NCI-H1694 treated with DMSO at 0.1 percent for 48 hours (cell line): ENCODE measurements at places on chromosomes 2 and 18.

GRCh38 chr2:36565712-36566111 lies 32.3 kb downstream of the FEZ2 start:
- no peak for DNase-seq

- no peak for DNase-seq
Measured at GRCh38 chr2:118661179-118661578, 186.3 kb downstream of the EN1 start.

- no peak for DNase-seq
Measured at GRCh38 chr18:77360315-77361190, 110.9 kb downstream of the GALR1 start.

GRCh38 chr2:190069936-190070696 lies 7.6 kb upstream of the MSTN start:
- DNase-seq, result peak; percentile 73

GRCh38 chr2:84126530-84126929 lies 332.6 kb downstream of the SUCLG1 start:
- DNase-seq, result no peak

GRCh38 chr2:216606551-216607276 lies 26.5 kb upstream of the IGFBP2 start:
- DNase-seq, result no peak

- DNase-seq, result no peak
Measured at GRCh38 chr2:193988784-193989183, 1668.2 kb upstream of the SLC39A10 start.

DNA sequence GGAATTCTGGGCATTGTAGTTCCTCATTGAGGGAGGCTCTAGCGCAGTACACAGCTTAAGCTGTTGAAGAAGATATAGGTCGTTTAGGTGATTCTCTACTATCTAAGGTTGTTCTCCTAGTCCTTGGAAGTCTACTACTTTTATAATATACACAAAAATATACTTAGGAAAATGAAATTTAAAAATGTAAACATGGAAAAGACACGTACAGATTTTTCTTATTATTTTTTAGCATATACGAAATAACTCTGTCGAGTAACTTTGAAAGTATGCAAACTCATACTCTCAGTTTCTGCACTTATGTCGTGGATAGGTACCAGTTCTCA lies 272 bp upstream of the FASTKD1 start:
- DNase-seq, result no peak

- no peak for DNase-seq
Measured at GRCh38 chr2:69217333-69218080, 169.5 kb downstream of the GFPT1 start.

DNA sequence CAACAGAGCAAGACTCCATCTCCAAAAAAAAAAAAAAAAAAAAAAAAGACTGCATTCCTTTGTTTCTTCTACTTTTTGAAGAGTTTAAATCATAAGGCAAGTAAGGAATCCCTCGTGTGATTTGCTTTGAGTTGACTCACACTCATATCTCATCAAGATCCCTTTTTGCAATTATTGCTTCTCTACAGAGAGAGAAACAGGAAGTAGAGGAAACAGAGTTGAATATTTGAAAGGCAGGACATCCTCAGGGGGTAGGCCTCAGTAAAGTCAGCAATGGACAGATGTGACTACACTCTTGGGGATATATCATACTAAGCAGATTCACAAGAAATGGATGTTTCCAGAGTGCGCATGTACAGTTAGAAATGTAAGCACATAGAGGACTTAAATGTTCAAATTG lies 11.2 kb upstream of the EFR3B start:
- DNase-seq, result no peak

- peak; percentile 47 for DNase-seq
Measured at GRCh38 chr18:26383454-26384270, 157.4 kb downstream of the TAF4B start.

- no peak for DNase-seq
Measured at GRCh38 chr2:211664321-211664720, 874.3 kb downstream of the ERBB4 start.

DNA sequence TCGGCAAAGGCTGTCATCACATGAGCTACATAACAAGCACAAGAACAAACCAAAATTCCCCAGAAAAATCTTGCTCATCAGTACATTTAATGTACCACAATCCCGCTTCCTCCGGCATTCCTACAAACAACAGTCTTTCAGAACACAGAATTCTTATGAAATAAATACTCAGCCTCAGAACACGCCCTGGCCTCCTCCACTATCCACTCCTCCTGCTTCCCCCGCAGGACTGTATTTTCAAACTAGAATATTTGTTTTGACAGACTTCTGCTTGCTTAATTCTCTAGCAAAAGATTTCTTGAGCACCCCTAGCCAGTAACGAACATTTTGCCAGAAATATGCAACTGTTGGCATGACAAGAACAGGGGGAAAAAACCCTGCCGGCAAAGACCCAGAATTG lies 131.2 kb downstream of the THADA start:
- DNase-seq, result no peak

- DNase-seq, result no peak
Measured at GRCh38 chr18:48943736-48944527, 6.8 kb downstream of the SMAD7 start.

DNA sequence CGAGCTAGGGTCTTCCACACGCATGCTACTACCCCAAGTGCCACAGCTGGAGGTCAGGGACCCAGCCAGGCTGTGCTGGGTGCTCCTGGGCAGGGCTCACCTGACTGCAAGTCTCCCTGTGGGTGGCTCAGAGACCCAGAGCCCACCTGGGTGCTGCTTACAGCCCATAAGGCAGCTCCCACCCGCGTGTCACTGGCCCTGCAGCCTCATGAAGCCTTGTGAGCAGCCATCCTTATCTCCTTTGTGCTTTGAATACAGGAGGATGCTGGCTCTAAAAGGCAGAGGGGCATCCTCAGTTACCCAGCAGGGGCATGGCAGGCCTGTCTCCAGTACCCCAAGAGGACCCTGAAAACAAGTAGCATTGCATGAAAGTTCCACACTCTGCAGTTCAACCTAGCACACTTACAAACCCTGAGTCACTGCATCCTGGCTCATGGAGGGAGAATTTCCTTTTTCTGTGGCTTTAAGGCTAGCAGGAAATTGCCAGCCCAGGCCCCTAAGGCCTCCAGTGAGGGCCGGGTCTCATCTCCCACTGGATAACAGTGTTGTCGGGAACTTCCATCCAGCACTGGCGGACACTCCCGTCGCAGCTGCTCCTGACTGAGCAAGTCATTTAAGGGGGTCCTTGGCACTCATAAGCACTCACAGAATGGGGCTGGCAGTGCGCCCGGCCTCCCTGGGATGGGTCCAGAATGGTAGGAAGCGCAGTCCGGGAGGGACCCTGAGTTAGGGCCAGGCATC lies 137.1 kb downstream of the RPIA start:
- no peak for DNase-seq

DNA sequence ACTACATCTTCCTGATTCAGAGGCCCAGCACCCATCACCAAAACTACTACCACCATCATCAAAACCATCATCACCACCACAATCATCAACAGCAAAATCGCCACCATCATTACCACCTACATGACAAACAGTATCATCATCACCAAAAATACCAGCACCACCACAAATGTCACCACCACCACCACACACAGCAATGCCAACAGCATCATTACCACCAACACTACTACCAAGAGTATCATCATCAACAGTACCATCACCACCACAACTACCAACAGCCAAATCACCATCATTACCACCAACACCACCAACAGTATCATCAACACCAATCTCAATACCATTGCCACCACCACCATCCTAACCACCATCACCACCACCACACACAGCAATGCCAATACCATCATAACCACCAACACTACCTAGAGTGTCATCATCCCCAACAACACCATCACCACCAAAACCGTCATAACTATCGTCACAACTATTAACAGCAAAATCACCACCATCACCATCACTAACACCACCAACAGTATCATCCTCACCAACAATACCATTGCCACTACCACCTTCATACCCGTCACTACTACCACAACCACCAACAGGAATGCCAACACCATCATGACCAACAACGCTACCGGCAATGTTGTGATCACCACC lies 64.6 kb upstream of the TEX51 start:
- no peak for DNase-seq

- DNase-seq, result no peak
Measured at GRCh38 chr2:43314299-43314927, 88.0 kb upstream of the ZFP36L2 start.

- DNase-seq, result no peak
Measured at GRCh38 chr2:141523199-141523598, 607.6 kb downstream of the LRP1B start.

GRCh38 chr2:45237850-45238542 lies 228.7 kb upstream of the SIX2 start:
- no peak for DNase-seq

DNA sequence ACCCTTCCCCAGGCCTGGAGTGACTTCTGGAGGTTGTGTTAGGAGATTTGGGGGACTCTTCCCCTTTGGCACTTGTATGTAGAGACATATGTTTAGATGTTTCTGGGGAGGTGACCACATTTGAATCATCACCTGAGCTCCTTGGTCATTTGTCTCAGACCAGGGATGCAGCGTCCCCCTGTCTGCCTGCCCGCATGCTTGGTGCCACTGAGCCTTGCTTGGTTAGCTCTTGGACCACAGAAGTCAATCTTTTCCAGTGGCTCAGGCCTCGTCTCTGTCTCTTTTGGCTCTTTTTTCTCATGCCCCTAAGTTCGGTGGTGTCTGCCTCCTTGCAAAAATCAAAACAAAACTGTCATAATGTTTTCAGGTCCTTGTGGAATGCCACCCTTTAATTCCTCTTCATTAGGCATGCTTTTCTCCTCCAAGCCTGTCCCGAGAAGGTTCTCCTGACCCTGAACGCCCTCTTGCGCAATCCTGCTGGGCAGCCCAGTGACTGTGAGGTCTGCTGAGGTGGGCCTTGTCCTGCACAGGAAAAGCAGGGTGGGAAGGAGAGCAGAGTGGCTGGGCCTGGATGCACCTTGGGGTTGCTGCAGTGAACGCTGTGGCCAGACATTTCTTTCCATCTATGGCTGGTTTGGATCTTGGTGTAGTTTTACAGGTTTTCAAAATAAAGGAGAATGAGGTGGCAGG lies 24.9 kb downstream of the GLI2 start:
- DNase-seq, result no peak

GRCh38 chr18:21636769-21637168 lies 24.7 kb downstream of the SNRPD1 start:
- DNase-seq, result no peak

- no peak for DNase-seq
Measured at GRCh38 chr18:22998344-22998743, 65.2 kb downstream of the RBBP8 start.

- DNase-seq, result no peak
Measured at GRCh38 chr2:174121175-174121574, 127.2 kb downstream of the OLA1 start.

- DNase-seq, result peak; percentile 46
Measured at GRCh38 chr2:174787487-174788205, 23.4 kb upstream of the CHRNA1 start.

DNA sequence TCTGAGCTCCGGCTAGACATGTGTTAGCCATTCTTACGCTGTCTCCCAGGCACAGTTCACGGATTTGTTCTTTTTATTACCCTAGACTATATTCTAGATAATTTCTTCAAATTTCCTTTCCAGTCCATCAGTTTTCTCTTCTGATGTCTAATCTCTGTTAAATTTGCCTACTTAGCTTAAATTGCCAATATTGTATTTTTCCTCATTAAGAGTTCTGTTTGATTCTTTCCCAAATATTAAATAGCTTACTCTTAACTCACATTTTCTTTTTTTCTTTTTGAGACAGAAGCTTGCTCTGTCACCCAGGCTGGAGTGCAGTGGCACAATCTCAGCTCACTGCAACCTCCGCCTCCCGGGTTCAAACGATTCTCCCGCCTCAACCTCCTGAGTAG lies 21.2 kb downstream of the CROCC2 start:
- no peak for DNase-seq

DNA sequence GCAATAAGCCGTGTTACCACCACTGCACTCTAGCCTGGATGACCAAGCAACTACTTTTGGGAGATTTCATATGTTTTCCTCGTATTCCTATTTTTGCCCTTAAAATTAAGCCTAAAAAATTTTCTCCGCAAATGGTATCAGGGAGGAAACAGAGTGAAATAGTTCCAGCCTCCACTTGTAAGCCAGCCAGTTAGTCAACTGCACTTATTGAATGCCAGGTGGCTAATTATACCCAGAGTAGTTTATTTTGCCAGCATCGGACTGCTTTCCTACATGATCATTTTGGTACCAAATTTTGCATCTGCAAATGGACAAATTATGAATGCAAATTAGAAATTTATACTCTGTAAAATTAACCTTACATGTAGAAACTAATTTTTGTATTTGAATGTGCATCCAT lies 90.2 kb upstream of the ARHGAP28 start:
- DNase-seq, result no peak

- no peak for DNase-seq
Measured at GRCh38 chr2:134142903-134143302, 111.0 kb upstream of the MGAT5 start.

GRCh38 chr2:25808006-25808383 lies 70.3 kb downstream of the ASXL2 start:
- no peak for DNase-seq
